ENCODE measurements at places on chromosomes 11 and 22. TPM values are rescaled to one million over a fixed set of nuclear protein-coding genes. Genes with fewer than 3 reads are reported as not detected.

The TNNI2 gene
- 4.2 TPM for total RNA-seq

The OR52I1 gene
- not detected for total RNA-seq

The BLID gene
- not detected for total RNA-seq

The SLC29A2 gene
- total RNA-seq, result 0.84 TPM

GRCh38 chr11:126560221-126560620 is 204.7 kb downstream of the ST3GAL4 start:
- H3K4me1 ChIP-seq, result no peaks in the 10 kb centered on the region
- H3K27ac ChIP-seq, result no peak overlapping the region
- H3K36me3 ChIP-seq, result no peaks in the 10 kb centered on the region
- H3K27me3 ChIP-seq, result no peaks in the 10 kb centered on the region
- H3K4me3 ChIP-seq, result no peak overlapping the region
- DNase-seq, result no peak

The CWF19L2 gene
- 15.5 TPM for total RNA-seq

DNA sequence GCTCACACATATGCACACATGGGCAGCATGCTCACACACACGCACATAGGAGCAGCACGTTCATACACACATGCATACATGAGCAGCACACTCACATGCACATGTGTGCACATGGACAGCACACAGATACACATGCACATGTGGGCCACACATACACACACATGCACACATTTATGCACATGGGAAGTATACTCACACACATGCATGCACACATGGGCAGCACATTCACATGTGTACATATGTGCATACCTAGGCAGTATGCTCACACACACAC is 42.5 kb downstream of the RTN4R start:
- H3K27ac ChIP-seq, result no peak overlapping the region
- H3K4me1 ChIP-seq, result no peaks in the 10 kb centered on the region
- DNase-seq, result no peak
- no peaks in the 10 kb centered on the region for H3K36me3 ChIP-seq

DNA sequence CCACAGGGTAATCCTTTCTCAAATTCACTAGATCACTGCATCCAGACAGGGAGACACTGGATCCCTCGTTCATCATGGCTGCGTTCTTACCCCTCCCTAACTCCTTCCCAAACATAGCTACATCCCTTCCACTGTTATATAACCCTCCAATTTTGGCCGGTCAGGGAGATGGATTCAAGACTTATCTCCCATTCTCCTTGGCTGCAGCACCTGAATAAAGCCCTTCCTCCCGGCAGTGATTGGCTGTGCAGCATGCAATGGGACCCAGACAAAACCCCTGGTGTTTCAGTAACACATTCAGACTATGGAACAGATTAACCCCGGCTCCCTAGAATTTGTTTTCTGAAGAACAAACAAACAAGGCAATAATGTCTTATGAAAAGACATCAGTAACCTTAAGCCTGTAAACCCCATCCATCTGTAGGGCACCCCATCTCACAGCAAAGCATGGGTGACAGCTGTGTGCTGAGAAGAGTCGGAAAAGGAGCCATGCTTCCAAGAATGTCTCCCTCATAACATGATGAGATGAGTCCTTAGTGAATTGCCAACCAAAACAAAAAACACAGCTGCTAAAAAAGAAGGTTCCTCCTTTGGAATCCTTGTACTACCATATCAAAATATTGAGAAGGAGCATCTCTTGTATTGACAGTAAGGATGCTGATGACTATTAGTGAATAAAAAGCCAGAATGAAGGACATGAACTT is 5.0 kb downstream of the MIF start:
- no peaks in the 10 kb centered on the region for H3K36me3 ChIP-seq
- H3K27ac ChIP-seq, result no peak overlapping the region
- H3K4me3 ChIP-seq, result no peak overlapping the region
- H3K27me3 ChIP-seq, result no peaks in the 10 kb centered on the region

DNA sequence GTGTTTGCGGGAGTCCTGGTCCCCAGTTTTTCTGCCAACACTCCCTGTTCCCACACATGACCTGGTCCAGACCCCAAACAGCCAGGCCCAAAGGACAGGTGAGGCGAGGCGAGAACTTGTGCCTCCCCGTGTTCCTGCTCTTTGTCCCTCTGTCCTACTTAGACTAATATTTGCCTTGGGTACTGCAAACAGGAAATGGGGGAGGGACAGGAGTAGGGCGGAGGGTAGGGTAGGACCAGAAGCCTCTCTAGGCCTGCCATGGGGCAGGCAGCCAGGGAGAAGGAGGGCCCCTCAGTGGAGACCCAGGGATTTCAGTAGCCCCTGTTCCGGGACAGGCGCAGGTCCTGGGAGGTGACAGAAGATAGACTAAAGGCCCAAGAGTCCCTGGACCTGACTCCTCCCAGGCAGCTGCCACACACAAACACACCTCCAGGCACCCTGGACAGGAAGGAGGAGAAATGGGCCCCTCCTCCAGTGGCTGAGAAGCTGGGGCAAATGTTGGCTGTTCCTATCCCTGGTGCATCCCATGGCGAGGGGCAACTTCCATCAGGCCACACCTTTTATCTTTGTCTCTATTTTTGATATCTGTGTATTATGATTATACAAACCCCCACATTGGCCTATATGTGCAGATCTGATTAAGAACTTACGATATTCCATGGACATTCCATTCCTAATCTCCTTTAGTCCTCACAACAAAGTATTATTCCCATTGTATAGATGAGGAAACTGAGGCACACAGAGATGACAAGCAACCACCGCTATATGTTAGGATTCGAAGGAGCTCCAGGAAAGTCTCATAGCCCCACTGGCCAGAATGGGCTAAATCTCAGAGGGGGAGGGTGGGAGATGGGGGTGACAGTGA is 626 bp upstream of the F2 start:
- H3K4me1 ChIP-seq, result peaks cover 2% of the 10 kb centered on the region
- no peak for DNase-seq
- H3K4me3 ChIP-seq, result no peak overlapping the region

- H3K27me3 ChIP-seq, result no peaks in the 10 kb centered on the region
- H3K36me3 ChIP-seq, result no peaks in the 10 kb centered on the region
- DNase-seq, result no peak
- H3K4me3 ChIP-seq, result no peak overlapping the region
- H3K4me1 ChIP-seq, result no peaks in the 10 kb centered on the region
- no peak overlapping the region for H3K27ac ChIP-seq
These were observed 131.4 kb downstream of the PKNOX2 start for GRCh38 chr11:125295931-125296330.

DNA sequence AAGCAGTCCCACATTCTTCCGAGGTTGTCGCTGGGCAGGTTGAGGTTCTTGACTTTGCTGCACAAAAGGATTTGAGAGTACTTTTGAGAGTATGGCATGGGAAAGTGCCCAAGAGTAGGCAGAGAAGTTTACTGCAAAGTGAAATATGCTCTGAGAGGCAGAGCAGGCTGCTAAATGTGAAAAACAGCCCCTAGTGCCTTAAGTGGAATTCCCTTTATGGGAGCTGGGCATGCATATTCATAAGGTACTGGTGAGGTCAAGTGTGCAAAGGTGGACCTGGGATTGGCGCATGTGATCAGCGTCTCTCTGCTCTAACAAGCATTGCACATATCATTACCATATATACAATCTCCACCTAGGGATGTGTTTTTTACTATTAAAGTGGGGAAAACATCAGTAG is 12.0 kb upstream of the APOL4 start:
- no peaks in the 10 kb centered on the region for H3K36me3 ChIP-seq
- no peaks in the 10 kb centered on the region for H3K4me1 ChIP-seq
- no peak for DNase-seq
- no peak overlapping the region for H3K27ac ChIP-seq

GRCh38 chr11:26951809-26952515 is 42.0 kb upstream of the FIBIN start:
- no peak overlapping the region for H3K4me3 ChIP-seq
- no peaks in the 10 kb centered on the region for H3K27me3 ChIP-seq
- no peak for DNase-seq
- H3K36me3 ChIP-seq, result no peaks in the 10 kb centered on the region
- H3K27ac ChIP-seq, result no peak overlapping the region

The OR56A4 gene
- total RNA-seq, result not detected

DNA sequence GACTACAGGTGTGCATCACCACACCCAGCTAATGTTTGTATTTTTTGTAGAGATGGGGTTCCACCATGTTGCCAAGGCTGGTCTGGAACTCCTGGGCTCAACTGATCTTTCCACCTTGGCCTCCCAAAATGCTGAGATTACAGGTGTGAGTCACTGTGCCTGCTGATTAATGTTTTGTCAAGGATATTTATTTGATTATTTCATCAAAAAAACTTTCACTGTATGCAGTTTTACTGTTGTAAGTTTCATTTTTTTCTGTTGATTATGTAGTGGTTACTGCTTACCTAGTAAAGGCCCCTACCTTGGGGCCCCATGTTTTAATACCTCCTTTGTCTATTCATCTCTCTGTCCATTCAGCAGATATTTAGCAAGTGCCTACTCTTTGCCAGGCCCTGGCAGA is 16.7 kb upstream of the FAM168A start:
- no peak for DNase-seq
- H3K4me3 ChIP-seq, result no peak overlapping the region
- H3K27me3 ChIP-seq, result no peaks in the 10 kb centered on the region
- H3K36me3 ChIP-seq, result no peaks in the 10 kb centered on the region

DNA sequence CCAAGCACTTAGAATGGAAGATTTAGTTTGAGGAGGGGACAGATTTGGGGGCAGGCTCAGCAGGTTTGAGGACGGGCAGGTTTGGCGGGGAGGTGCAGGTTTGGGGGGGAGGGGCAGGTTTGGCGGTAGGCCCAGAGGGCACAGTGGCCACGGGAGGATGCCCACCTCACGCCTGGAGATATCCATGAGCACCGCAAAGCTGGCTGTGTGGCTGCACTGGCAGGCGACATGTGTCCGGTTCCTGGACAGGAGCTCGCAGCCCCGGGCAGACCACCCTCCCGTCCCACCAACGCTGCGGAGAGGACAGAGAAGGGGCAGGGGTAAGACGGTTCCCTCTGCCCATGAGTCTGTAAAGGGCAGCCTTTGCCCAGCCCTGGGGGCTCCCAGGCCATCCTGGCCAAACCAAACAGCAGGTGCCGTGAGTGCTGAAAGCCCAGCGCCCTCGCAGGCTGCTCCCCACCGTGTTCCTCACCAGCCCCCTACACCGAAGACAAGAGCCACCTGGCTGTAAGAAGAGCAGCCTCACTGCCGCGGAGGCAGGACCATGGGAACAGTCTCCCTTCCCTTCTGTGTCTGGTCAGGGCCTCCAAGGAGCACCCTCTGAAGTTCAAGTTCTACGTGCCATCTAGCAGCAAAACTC is 43.0 kb downstream of the TRMU start:
- peak overlapping the region; percentile 94 for H3K27ac ChIP-seq
- DNase-seq, result no peak
- H3K4me3 ChIP-seq, result no peak overlapping the region

DNA sequence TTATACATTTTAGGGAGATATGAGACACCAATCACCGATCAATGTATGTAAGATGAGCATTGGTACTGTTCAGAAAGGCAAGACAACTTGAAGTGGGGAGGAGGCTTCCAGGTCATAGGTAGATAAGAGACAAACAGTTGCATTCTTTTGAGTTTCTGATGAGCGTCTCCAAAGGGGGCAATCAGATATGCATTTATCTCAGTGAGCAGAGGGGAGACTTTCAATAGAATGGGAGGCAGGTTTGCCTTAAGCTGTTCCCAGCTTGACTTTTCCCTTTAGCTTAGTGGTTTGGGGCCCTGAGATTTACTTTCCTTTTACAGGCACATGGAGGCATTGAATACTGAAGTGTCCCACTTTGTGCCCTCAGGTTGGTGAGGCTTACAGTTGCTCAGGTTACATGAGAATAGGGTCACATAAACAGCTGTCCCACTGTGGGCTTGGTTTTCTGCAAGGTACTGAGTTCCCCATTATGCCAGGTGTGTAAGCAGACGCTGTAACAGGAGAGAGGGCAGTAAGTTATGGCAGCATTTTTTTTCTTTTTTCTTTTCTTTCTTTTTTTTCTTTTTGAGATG is 129.8 kb upstream of the SERPIND1 start:
- H3K27ac ChIP-seq, result no peak overlapping the region
- DNase-seq, result no peak
- H3K4me3 ChIP-seq, result no peak overlapping the region
- H3K27me3 ChIP-seq, result no peaks in the 10 kb centered on the region

The RRM1 gene
- 56.2 TPM for total RNA-seq

The CARD10 gene
- total RNA-seq, result 3.3 TPM

DNA sequence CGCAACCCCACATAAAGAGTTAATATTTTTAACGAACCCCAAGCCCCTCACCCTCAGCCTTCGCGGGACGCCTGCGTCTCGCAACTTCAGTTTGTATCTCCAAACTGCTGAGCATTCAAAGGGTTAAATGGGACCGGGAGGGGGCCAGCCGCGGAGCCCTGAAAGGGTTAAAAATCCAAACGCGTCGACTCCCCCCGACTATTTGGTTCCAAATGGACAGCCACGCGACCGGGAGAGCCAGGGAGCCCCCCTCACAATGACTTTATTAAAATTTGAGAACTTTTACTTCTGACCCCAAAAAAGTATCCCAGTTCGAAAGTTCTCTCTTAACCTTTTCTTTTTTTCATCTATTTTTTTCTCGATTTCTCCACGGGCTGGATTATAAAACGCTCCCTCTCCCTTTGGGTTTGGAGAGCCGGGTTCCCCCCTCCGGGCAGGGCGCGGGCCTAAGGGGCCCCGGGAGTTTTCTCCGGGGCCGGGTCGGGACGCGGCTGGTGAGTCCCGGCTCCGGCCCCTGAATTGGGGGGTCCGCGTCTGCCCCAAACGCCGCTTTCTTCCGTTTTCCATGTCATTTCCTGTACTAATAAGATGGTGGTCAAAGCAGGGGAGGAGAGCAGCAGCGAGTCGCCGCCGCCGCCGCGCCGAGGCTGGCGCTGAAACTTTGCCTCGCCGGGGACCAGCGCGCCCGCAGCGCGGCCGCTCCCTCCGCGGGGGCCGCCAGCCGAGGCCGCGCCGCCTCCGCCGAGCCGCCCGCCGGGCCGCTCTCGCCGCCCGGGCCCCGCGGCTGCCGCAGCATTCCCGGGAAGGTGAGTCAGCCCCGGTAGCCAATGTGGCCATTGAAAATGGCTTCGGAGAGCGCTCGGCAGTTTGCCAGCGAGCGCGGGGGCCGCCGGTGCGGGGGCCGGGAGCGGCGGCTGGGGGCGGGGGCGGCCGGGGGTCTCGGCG is at the start of gene PRDM11:
PRDM11 (plus strand) TSS at position 568 of the 945 bp plus-strand sequence. CDS start 35,128 bp downstream, outside the sequence.
- peak within 1 kb of the TSS; percentile 62 for H3K4me3 ChIP-seq
- peaks cover 15% of the 10 kb centered on the region for H3K4me1 ChIP-seq
- no peaks in the 10 kb centered on the region for H3K36me3 ChIP-seq
- H3K27me3 ChIP-seq, result no peaks in the 10 kb centered on the region

- no peak overlapping the region for H3K4me3 ChIP-seq
- peaks cover 26% of the 10 kb centered on the region for H3K4me1 ChIP-seq
- no peak for DNase-seq
These were observed 4.6 kb downstream of the SYT12 start for GRCh38 chr11:67027483-67027930.

- H3K4me1 ChIP-seq, result peaks cover 20% of the 10 kb centered on the region
- no peak overlapping the region for H3K27ac ChIP-seq
- H3K27me3 ChIP-seq, result no peaks in the 10 kb centered on the region
- DNase-seq, result no peak
These were observed 19.5 kb downstream of the CNTF start for GRCh38 chr11:58641803-58642581.

GRCh38 chr22:40249286-40249685 is 71.6 kb downstream of the TNRC6B start:
- no peak for DNase-seq
- no peaks in the 10 kb centered on the region for H3K36me3 ChIP-seq
- H3K27me3 ChIP-seq, result no peaks in the 10 kb centered on the region
- no peak overlapping the region for H3K27ac ChIP-seq

GRCh38 chr11:128238521-128239265 is 348.7 kb downstream of the ETS1 start:
- no peaks in the 10 kb centered on the region for H3K4me1 ChIP-seq
- H3K27me3 ChIP-seq, result no peaks in the 10 kb centered on the region
- no peak overlapping the region for H3K4me3 ChIP-seq
- no peaks in the 10 kb centered on the region for H3K36me3 ChIP-seq

GRCh38 chr11:37972691-37973090 is 1374.7 kb upstream of the RAG2 start:
- no peaks in the 10 kb centered on the region for H3K36me3 ChIP-seq
- H3K4me3 ChIP-seq, result no peak overlapping the region
- H3K27me3 ChIP-seq, result no peaks in the 10 kb centered on the region

The RAB30 gene
- total RNA-seq, result 44.3 TPM

The ST14 gene
- total RNA-seq, result 11.6 TPM
